GM18507 (cell line): ENCODE measurements at places on chromosomes 12 and 14.

DNA sequence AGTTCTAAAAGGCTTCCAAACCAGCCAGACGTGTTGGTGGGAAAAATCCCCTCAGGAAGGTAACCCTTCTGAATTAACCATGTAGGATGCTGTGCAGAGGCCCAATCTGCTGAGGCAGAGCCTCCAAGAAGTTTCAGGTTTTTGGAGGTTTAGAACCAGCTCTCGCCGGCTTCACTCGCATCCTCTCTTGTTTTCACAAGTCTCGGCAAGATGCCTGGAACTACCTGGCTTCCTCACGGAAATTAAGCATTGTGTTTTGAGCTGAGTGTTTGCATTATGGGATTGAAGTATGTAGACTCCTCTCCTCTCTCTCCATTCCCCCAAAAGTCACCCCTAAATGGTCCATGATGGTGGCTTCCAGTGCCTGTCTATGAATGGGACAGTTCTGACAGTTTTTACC, 20.6 kb downstream of the LTBP2 start:
- no peak for DNase-seq

DNA sequence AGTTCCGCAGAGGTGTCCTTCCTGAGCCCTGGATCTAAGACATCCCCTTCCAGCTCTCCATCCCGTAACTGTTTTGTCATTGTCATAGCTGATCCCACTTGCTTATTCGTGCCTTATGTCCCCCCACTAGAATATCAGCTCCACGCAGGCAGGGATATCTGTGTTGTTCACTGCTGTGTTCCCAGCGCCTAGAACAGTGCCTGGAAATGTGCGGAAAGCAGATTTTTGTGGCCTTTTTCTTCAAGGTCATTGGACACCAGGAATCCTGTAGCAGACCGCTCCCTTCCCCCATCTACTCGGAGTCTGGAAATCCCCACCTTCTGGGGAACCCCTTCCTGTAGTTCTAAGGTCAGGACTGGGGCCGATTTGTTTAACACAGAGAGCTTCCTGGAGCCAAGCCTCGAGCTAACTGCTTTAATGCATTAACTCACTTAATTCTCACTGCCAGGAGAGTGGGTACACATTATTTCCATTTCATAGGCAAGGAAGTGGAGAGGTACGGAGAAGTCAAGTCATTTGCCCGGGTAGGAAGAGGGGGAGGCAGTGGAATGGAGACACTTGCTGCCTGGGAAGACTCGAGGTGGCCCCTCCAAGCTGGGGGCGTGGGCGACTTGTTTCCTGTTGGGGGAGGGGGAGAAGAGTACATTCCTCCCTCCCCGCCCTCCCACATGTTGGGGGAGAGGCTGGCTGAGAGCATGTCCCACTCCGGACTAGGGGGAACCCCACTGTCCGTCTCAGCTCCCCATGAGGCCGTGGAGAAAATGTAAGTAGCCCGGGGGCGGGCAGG, 1.2 kb upstream of the SH2B3 start:
- no peak for DNase-seq

- no peak for DNase-seq
Measured at GRCh38 chr14:36214476-36215216, 38.1 kb upstream of the PTCSC3 start.

GRCh38 chr12:59708064-59708463, 112.2 kb downstream of the SLC16A7 start:
- no peak for DNase-seq

DNA sequence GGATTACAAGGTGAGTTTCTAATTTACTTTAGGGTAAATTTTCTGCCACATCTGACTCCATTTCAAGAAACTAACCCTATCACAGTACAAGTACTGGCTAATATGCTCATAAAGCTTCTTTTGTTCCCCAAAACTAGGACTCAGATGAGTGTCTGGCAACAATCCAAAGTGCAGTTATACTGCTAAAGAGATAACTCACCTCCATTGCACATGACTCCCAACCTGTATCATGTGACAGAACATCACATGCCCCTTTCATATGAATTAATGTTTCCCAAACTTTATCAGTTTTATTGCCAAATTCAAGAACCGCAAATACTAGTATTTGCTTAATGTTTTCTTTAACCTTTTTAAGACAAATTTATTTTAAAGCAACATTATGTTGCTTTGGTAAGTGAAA, 3.9 kb upstream of the PPP1R12A start:
- no peak for DNase-seq

GRCh38 chr14:36132826-36133225, 43.7 kb downstream of the PTCSC3 start:
- no peak for DNase-seq

DNA sequence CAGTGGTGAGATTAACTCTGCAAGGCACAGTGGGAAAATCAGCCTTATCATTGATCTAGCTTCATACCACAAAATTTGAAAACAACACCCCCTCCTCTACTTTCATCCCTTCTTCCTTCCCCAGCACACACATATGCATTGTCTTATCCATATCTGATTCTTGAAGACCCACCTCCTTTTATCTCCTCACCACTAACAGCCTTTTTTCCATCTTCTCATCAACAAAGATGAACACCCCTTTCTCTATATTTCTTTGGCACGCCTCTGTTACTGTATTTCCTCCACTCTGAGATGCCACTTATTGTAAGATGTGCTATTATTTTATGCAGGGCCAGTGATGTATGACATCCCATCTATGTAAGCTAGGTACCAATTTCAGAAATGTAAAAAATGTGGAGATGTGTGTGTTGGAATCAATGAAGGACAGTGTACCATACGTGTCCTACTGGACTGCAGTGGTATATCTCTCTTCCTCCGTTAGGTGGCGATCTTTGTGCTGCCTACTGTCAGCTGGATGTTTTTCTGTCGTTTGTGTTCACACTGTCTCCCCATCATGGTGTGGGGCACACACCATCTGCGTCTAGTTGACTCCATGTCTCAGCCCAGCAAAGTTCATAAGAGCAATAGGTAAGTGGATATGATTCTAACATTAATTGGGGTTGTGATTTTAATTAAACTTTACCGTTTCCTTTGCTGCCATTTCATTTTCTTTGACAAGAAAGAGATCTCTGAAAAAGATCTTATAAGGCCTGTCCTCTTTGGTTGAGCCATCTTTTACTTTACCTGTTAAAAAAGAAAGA, 24.0 kb downstream of the CCDC38 start:
- peak; percentile 14 for DNase-seq

DNA sequence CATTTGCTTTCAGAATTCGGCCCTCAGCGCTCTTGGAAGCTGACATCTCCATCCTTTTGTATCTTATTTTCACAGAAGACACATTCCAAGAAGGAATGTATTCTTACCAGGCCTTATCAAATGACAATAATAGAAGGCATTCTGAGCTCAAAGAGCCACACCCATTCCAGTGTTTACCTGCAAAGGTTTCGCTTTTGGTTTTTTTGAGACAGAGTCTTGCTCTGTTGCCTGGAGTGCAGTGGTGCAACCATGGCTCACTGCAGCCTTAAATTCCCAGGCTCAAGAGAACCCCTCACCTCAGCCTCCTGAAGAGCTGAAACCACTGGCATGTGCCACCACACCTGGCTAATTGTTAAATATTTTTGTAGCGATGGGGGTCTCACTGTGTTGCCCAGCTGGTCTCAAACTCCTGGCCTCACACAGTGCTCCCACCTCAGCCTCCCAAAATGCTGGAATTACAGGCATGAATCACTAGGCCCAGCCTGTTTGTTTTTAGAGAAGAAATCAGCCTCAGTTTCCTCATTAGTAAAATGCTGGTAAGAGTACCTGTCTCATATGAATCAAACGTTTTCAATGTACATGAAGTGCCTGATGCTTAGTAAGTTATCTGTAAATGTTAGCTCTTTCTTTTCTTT, 69.2 kb downstream of the SLC6A12 start:
- no peak for DNase-seq

- DNase-seq, result no peak
Measured at GRCh38 chr12:118746176-118746575, 235.2 kb upstream of the SRRM4 start.

GRCh38 chr12:90124289-90124688, 415.7 kb upstream of the ATP2B1 start:
- DNase-seq, result no peak

GRCh38 chr14:52402812-52403526, 88.9 kb downstream of the PTGER2 start:
- DNase-seq, result no peak

DNA sequence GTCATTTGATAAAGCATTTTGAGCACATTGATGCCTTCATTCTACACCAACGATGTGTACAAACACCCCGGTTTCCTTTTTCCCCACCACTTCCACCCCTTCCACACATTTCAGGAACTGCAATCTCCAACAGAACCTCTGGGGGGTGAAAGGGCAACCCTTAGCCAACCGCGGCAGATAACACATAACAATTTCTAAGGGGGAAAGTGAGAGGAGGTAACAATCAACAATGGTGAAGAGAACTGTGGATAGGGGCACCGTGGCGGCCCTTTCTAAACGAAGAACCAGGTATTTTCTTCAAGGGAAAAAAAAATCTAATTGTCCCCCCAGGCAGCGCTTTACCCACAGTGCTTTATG, 1.1 kb downstream of the KITLG start:
- DNase-seq, result no peak

- DNase-seq, result no peak
Measured at GRCh38 chr12:92502417-92503028, 200.3 kb upstream of the PLEKHG7 start.

DNA sequence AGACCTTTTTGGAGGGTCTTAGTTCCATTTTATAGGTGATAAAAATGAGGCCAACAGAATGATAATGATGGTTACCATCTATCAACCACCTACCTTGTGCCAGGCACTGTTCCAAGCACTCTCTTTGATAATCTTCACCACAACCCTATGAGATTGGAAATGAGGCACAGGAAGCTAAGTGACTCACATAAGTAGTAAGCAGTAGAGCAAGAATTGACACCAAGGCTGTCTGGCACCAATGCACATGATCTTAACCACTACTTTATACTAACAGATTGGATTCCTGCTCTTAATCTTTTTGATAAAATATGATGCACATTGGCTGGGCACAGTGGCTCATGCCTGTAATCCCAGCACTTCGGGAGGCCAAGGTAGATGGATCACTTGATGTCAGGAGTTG, 91.4 kb downstream of the DRAM1 start:
- no peak for DNase-seq

DNA sequence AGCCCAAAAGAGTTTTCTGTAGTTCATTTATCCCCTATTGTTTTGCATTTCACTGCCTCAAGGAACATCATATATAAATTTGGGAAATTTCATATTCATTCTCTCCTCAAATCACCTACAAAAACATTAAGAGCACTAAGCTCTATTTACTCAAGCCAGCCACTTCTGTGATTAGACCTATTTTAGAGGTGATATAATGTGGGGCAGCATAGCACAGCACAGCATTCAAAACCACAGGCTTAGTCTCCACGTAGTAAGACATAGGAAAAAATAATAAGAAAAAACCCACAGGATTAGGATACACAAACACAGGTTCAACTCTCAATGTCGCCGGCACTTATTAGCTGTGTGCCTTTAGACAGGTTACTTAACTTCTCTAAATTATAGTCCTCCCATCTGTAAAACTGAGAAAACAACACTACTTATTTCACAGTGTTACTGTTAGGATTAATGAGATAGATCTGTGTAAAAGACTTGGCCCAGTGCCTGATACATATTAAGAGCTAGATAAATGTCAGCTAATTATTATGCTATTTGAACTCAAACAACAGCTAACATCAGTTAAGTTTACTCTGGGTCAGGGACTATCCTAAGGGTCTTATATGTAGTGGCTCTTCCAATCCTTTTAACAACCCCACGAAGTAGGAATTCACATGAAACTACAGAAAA, 20.3 kb downstream of the DCAF5 start:
- DNase-seq, result no peak

- no peak for DNase-seq
Measured at GRCh38 chr12:131355361-131356245, 355.3 kb upstream of the SFSWAP start.

DNA sequence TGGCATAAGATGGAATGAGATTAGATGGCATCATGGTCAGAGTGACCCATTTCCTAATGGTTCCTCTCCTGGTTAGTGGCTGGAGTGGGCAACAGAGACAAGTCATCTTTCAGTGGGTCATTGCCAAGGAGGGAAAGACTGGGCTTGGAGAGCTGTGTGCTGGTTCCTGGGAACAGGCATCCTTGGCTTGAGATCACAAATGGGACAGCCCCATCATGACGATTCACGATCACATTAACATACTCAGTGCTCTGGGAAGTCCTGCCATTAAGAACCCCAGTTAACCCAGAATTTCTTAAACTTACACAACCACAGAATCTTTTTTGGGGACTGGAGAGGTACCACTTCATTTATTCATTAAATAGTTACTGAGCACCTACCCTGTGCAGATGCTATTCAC, 27.3 kb downstream of the CHST11 start:
- DNase-seq, result no peak

- no peak for DNase-seq
Measured at GRCh38 chr14:24416932-24417619, 12.4 kb downstream of the CBLN3 start.

DNA sequence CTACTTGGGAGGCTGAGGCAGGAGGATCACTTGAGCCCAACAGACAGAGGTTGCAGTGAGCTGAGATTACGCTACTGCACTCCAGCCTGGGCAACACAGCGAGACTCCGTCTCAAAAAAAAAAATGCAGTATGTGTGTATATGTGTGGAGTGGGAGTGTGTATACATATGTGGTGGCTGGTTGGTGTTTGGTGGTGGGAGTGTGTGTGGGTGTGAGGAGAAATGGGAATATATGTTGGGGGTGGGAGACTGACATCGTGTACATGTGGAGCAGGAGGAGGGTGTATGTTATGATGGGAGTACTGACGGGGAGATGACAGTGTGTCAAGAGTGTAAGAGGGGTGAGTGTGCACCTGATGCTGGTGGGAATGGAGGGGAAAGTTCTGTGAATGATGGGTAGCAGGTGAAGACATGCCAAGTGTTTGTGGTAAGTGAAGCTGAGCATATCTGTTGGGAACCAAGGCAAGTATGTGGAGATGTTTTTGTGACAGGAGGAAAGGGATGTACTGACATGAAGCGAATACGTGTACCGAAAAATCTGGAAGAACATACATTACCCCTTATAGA, 4.2 kb downstream of the PNMA1 start:
- no peak for DNase-seq

- DNase-seq, result no peak
Measured at GRCh38 chr14:77097006-77097699, 905 bp upstream of the CIPC start.

GRCh38 chr12:90244232-90244631, 535.6 kb upstream of the ATP2B1 start:
- no peak for DNase-seq

GRCh38 chr12:34051486-34051885, 29.2 kb downstream of the ALG10 start:
- no peak for DNase-seq

GRCh38 chr12:39300799-39301198, 142.1 kb downstream of the KIF21A start:
- DNase-seq, result no peak

- no peak for DNase-seq
Measured at GRCh38 chr14:55416866-55417265, 5.2 kb upstream of the ATG14 start.

- no peak for DNase-seq
Measured at GRCh38 chr14:95061317-95062093, 95.8 kb downstream of the DICER1 start.

GRCh38 chr12:91370086-91370868, 187.7 kb upstream of the DCN start:
- no peak for DNase-seq
